Naive thymus-derived CD4-positive, alpha-beta T cell (primary cell): ENCODE measurements at places on chromosomes 13 and 19. TPM values are rescaled to one million over a fixed set of nuclear protein-coding genes. Genes with fewer than 3 reads are reported as not detected.

The CGB1 gene
- not detected for total RNA-seq

The SHD gene
- not detected in 2 replicates for total RNA-seq

The ZNF729 gene
- total RNA-seq, result not detected in 2 replicates

The KCNN4 gene
- total RNA-seq, result 12.8 TPM

The ANKRD24 gene
- total RNA-seq, result 2.4 TPM

The AXL gene
- total RNA-seq, result 0.40 TPM

The TTC9B gene
- total RNA-seq, result not detected

The PRKACA gene
- 63.1 TPM for total RNA-seq

DNA sequence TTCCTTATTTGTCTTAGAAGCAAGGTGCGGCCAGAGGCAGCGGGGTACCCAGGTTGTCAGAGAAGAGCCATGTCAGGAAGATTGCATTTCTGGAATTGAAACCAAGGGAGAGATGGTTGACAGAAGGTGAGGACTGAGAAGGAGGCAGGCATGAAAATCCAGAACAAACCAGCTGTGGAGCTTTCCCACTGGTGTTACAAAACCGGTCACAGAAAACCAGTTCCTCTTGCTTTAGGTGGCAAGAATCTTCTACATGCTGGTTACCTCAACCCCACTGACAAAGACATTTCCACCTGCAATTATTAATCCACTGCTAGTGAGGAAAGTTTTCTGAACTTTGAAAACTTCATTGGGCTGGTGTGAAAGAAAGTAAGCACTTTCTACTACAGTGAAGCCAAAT lies 64.0 kb upstream of the MED4 start:
- DNase-seq, result no peak

DNA sequence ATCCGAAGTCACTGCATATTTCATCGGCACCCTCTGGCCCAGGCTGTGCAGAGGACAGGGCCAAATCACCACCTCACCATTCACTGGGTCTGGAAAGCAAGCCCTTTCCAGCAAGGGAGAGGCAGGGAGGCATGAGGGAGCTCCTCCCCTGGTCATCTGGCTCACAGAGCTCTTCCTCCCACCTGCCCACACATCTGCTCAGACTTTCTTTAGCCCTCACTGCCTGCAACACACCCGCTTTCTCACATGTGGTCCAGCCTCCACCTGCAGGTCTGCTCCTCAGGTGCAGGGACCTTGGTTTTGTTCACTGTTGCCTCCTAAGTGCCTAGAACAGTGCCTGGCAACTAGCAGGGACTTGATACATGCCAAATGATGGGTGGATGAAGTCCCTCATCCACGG lies 21.0 kb upstream of the SLC35E1 start:
- no peak for DNase-seq

DNA sequence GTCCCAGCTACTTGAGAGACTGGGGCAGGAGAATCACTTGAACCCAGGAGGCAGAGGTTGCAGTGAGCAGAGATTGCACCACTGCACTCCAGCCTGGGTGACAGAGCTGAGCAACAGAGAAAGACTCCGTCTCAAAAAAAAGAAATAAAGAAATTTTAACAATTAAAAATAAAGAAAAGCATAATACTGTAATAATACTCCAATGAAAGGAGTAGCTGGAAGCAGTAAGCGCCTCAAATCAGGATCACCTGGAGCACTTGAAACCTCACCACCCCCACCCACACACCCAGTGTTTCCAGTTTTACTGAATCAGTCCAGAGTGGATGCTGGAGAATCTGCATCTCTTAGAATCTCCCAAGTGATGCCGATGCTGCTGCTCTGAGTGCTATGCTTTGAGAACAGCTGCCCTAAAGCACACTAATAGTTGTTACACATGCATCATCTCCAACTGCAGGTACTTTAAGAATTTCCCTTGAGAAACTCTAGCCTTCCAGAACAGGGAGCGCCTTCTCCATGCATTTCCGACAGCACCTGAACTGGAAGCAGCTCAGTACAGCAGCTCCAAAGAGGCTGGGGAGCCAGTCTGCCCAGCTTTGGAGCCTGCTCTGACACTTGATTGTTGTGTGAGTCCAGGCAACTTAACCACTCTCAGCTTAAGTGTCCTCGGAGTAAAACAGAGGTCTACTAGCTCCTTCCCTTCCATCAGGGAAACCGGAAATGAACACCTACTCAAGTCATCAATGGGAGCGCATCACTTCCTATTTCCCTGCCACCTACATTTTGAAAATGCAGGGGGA lies 2.9 kb downstream of the ABCC4 start:
- DNase-seq, result no peak

- no peak for DNase-seq
These were observed 8.7 kb upstream of the SBNO2 start for GRCh38 chr19:1182727-1183126.

DNA sequence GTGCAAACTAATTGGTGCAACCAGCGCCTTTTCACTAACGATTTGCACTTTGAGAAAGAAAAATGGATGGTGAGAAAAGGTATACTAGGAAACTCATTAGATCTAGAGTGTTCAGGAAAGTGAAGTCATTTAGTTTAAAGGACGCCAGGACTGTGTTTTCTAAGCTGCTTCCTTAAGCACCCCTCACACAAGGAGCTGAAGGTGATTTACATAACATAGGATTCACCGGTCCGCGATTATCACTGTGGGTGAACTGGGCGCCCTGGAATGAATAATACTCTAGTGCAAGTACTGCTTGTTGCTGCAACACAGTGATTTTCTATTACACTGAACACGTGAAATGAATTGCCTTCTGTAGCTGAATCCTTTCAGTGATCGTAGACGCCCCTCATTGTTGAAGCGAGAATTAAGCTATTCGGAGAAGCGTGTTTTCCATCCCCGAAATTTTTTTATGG lies 2.6 kb upstream of the MAB21L1 start:
- no peak for DNase-seq

- DNase-seq, result peak; percentile 17
These were observed 1.0 kb upstream of the TYROBP start for GRCh38 chr19:35908973-35909683.

GRCh38 chr19:46849610-46850009 lies 1.0 kb downstream of the AP2S1 start:
- DNase-seq, result no peak

DNA sequence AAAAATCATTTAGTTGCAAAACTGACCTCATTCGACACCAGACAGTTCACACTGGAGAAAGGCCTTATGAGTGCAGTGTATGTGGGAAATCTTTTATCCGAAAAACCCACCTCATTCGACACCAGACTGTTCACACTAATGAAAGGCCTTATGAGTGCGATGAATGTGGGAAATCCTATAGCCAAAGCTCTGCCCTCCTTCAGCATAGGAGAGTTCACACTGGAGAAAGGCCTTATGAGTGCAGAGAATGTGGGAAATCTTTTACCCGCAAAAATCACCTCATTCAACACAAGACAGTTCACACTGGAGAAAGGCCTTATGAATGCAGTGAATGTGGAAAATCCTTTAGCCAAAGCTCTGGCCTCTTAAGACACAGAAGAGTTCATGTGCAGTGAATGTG lies 7.1 kb upstream of the ZNF134 start:
- no peak for DNase-seq

DNA sequence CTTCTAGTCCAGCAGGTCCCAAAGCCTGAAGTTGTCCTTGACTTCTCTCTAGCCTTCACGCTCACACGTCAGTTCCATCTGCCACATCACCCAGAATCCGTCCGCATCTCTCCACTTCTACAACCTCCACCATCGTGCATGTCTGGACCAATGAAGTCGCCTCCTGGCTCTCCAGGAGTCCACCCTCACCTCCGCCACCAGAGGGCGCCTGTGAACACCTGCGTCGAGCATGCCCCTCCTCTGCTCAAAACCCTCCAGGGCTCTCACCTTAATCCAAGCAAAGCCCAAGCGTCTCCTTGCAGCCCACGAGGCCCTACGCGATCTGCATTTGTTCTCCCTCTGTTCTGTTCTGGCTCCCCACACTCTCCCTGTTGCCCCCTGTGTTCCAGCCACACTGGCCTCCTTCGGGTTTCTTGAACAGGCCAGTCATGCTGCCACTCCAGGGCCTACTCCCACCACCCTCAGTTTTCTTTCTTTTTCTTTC lies 3.7 kb downstream of the USHBP1 start:
- peak; percentile 76 for DNase-seq

GRCh38 chr19:49487277-49488045 lies at the start of gene RPL13A:
RPL13A (plus strand) TSS chr19:49487608; CDS start chr19:49487630, 22 bp downstream.
- peak; percentile 99 for DNase-seq

DNA sequence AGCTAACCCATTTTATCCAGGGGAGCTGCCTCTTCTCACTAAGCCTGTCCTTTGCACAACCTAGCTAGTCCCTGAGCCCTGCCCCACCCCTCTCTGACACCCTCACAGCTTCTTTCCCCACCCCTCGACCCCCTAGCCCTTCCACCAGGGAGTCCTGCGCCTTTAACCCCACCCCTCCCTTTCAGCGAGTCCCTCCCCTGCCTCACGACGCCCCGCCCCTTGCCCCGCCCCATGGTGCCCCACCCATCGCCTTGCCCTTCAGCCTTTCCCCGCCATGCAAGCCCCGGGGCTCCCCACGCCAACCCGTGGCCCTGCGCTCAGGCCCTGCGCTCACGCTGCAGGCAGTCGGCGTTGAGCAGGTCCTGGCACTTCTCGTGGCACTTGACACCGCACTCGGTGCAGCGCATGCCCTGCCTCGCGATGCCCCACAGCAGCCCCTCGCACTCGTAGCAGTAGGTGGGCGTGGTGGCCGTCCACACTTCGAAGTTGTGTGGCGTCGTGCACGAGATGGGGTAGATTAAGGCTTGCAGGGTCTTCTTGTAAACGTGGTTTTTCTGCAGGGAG lies 40.0 kb downstream of the UNC13A start:
- DNase-seq, result no peak
